ENCODE measurements at places on chromosomes 4 and X.

- no peak for DNase-seq
Observed at GRCh38 chr4:131054489-131055019, 1958.6 kb downstream of the C4orf33 start.

GRCh38 chr4:24470666-24471485, 113.5 kb downstream of the DHX15 start:
- peak; percentile 66 for DNase-seq

GRCh38 chr4:79920163-79920853, 152.7 kb downstream of the ANTXR2 start:
- no peak for DNase-seq

DNA sequence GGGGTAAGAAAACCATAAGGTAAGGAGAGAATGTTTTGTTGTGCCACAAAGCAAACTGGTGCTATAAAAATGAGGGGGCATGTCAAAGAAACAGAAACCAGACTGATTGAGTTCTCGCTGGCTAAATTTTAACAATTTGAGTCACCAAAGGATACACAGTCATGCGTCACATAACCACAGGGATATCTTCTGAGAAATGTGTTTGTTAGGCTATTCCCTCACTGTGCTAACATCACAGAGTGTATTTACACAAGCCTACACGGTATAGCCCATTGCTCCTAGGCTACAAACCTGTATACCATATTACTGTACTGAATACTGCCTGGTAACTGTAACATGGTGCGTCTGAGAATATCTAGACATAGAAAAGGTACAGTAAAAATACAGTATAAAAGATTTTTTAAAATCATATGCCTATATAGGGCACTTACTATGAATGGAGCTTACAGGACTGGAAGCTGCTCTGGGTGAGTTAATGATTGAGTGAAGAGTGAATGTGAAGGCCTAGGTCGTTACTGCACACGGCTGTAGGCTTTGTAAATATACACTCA, 50.1 kb downstream of the FBXW7 start:
- DNase-seq = peak; percentile 76

DNA sequence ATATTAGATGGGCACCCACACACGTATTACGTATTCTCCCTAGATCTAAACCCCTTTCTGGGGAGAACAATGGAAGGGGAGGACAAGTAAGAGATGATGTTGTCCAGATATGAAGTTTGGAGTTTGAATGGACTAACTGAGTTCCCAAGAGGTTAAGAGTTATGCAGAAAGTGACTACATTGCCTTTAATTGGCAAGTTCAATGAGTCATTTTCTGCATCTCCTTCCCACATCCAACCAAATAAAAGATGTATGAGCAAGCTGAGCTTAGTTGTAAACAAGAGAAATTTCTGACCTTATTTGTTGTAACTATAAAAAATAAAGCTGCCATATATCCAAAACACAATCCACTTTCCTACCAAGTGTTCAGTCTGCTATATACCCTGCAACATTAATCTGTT, 50.5 kb downstream of the TIGD2 start:
- no peak for DNase-seq

DNA sequence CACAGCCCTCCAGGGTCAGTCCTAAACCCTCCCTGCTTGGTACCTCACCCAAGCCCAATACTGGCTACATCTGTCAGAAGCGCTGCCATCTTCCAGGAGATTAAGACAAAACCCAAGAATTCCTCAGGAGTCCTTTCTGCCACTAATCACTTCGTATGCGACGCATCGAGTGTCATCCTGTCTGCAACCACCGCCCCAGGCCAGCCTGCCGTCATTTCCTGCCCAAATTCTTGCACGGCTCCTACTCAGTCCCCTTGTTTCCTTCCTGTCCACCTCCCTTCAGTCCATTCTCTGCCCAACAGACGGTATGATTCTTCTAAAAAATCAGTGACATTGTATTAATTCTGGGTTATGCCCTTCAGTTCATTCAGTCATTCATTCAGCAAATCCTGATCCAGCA, 113.6 kb downstream of the NFKB1 start:
- DNase-seq = no peak

GRCh38 chr4:83574247-83574646, 38.3 kb downstream of the GPAT3 start:
- DNase-seq = peak; percentile 58

DNA sequence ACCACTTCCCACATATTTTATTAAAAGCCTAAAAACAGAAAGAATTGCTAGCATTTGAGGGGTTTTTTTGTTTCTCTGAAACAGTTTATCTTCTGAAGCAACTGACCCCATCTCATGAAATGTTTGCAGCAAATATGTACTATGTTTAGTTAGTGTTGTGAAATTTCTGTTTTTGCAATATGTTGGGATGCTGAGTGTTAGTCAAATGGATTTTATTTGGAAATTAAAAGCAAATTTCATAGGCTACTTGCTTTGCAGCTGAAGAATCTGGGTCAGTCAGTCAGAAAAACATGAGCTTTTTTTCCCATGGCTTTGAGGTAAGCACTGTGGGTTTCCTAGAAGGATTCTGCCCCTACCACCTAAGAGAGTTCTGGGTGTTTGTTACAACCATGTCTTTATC, 184.9 kb upstream of the DKK2 start:
- DNase-seq = no peak

DNA sequence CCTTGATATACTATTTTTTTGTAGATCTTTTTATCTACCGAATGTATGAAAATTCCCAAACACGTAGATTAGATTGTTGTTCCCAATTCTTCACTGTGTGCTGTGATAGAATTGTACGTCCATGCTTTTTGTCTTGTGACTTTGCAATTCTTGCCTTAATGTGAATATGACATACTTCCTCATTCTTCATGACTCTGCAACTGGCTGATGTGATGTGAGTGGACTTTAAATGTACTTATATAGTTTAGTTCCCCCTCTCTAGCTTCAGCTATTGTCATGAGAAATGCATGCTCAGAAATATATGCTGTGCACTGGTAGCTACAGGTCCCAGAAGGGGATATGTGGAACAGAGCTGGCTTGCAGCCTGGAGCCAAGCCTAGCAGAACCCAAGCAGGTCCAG, 89.4 kb downstream of the FTHL17 start:
- no peak for DNase-seq

GRCh38 chr4:152803541-152803940, 23.8 kb downstream of the ARFIP1 start:
- no peak for DNase-seq

GRCh38 chr4:81600520-81601357, 129.0 kb upstream of the RASGEF1B start:
- DNase-seq = peak; percentile 36

GRCh38 chr4:17510582-17510981, 1.3 kb downstream of the QDPR start:
- DNase-seq = no peak

DNA sequence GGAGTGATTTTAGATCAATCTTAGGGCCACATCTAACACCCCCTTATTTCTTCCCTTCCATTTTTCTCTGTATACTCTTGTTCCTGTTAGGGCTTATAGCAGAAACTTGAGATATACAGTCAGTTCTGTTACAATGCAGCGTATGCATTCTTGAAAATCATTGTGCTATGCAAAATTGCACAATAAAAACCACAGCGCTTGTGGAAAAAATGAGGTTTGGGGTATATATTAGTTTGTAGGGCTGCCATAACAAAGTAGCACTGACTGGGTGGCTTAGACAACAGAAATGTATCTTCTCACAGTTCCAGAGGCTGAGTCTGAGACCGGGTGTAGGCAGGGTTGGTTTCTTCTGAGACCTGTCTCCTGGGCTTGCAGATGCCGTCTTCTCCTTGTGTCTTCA, 59.0 kb downstream of the WWC2 start:
- no peak for DNase-seq

GRCh38 chr4:145731028-145731427, 51.1 kb downstream of the C4orf51 start:
- peak; percentile 58 for DNase-seq

GRCh38 chrX:31268359-31268758, 196.5 kb upstream of the FTHL17 start:
- DNase-seq = no peak

DNA sequence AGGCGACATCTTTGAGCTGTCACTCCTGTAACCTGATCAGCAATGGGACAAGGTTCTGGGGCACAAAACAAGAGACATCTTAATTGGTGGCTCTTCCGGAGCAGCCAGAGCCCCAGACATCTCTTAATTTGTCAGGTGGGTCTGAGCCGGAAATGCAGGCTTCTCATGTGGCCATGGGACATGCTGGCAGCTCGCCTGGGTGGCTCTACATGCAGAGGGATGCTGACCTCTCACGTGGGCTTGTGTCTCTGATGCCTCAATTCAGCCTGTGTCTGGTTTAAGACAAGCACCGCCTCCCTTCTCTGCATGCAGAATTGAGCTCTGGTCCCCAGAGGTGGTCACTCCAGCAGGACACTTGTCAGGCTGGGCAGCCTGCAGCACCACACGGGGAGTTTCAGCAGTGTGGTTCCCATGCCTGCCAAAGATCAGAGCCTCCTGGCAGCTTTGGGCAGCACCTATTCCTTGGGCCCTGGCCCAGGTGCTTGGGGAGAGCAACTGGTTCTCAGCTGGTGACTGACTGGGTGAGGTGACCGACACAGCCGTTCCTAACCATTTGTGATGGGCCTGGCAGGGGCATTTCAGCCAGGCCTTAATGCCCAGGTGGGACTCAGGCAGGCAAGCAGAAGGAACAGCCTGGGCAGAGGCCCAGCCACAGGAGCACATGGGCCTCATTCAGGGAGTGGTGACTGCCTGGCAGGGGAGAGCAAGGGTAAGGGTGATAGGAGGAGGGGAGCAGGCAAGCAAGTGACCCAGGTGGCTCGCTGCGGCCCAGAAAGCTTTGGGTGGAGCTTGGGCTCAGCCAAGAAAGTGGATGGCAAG, 53.4 kb downstream of the HMX1 start:
- DNase-seq = no peak

Measured in hepatocyte (in vitro differentiated cells).